AG10803 (cell line): ENCODE measurements at places on chromosomes 1 and 21.

DNA sequence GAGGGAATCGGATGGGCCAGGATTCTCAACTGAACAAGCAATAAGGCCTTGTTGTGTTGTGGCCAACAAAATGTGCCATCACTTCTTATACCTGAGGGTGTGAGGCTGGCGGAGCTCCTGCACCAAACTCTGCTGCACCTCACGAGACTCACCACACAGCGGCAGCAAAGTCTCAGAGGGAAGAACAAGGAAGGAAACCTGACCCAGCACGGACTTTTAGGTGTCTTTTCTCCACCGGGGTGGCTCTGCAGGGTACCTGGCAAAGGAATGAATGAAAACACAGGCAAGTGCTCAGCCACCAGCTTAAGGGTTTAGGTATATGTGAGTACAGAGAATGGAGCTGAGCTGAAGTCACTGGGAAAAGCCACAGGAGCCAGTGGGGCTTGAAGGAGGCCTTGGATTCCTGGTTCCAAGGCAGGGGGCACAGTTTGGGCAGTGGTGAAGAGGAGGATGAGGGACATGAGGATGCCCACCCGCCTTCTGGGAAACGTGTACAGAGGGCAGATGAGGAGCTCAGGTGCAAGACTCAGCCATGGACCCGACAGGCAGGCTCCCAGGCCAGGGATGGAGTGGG, 31.1 kb upstream of the HSD3B1 start:
- peak; percentile 19 for DNase-seq

DNA sequence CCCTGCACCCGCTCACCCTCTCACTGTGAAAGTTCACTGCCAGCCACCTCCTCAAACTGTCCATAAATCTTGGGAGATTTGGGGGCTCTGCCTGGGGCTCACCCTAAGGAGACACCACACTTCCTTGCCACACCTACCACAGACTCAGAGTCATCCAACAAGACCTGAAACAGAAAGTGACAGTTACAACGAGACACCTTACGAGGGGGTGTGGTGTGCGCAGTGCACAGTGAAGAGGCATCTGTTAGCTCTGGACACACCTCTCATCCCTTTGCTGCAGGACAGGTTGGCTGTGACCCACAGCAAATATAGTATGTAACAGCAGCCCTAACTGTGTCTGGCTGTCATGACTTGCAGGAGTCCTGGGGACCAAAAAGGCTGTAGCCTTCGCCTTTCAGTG, 190.2 kb downstream of the NR5A2 start:
- DNase-seq, result no peak

DNA sequence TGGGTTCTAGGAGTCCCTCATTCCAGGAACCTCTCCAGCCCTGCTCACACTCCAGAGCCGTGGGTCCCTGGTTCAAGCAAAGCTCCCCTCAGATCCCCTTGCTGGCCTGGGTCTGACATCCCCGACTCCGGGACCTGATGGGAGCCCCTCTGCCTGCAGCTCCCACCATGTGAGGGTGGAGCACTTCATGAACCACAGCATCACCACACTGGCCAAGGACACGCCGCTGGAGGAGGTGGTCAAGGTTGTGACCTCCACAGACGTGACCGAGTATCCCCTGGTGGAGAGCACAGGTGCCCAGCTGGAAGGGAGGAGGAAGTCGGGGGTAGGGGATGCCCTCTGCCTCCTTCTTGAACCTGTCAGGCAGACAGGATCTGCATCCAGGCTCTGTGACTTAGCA, 9.7 kb downstream of the CLCNKA start:
- DNase-seq, result no peak

DNA sequence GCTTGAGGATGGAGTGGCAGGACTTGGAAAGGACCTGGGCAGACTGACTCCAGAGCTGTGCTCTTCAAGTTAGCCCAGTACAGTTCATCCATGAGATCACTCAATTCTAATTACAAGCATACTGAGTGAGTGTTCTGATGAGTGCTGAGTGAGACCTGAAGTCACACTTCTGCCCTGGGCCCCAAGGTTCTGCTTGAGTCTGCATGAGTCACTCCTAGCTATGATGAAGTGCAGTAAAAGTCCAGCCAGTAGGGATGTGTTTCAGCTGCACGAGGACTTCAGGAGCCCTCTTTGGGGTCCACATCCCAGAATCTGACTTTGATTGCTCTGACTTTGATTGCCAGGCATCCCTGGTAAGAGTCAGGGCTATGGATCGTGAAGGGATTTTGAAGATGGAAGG, 35.8 kb downstream of the PLEKHA6 start:
- DNase-seq, result peak; percentile 58

DNA sequence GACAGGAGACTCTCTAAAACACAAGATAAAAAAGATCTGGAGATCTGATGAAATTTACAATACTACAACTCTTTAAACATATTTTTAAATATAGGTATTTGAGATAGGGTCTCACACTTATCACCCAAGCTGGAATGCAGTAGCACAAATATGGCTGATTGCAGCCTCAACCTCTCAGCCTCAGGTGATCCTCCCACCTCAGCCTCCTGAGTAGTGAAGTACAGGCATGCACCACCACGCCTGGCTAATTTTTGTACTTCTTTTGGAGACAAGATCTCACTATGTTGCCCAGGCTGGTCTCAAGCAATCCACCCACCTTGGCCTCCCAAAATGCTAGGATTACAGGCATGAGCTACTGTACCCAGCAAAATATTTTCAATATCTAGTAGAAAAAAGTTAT, 170.0 kb upstream of the NR5A2 start:
- DNase-seq, result no peak

DNA sequence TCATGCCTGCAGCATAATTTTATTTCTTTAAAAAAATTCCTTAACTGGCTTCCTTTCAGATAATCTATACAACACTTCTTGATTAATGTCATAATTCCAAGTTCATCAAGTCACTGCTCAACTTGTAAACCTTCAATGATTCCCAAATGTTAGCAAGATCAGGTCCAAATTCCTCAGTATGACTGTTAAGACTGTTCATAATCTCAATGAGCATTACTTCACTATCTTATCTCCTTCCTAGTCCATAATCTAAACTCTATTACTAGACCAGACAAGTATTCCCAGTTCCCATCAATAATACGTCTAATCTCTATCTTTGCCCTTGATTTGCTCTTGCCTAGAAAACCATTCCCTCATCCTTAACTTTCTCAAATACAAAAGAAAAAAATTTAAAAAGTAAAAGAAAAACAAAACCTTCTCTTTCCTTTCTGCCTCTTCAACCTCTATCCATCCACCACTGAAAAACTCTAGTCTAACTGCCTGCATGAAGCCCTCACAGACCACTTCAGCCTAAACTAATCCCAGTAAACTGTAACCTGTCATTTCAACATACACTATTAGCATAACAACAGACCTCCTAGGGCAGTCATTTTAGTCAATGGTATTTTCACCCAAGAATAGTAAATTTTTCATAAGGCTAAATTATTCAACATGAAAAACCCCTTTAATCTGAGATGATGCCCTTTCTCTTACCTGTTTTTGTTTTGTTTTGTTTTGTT, 15.5 kb downstream of the LUZP1 start:
- DNase-seq, result no peak

- DNase-seq, result peak; percentile 35
Measured at GRCh38 chr1:226736908-226737818, 1.9 kb downstream of the ITPKB start.

GRCh38 chr1:57192222-57192621, 226.4 kb upstream of the C8B start:
- no peak for DNase-seq

DNA sequence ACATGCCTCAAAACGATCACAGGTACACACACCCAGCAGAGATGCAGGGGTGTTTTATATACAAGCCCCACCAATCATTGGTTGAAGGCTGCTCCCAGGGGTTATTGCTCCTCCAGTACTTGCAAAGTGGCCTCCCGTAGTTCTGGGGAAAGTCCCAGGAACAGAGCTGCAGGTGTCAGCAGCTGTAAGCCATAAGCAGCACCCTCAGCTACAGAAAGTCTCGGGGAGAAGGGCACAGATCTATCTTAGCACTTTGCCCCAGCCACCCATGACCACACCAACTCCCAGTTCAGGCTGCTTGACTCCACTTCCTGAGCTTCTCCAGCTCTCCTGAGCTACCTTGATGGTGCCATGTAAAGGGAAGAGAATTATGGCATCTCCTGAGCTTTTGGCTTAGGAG, 222.7 kb upstream of the GJB5 start:
- no peak for DNase-seq

DNA sequence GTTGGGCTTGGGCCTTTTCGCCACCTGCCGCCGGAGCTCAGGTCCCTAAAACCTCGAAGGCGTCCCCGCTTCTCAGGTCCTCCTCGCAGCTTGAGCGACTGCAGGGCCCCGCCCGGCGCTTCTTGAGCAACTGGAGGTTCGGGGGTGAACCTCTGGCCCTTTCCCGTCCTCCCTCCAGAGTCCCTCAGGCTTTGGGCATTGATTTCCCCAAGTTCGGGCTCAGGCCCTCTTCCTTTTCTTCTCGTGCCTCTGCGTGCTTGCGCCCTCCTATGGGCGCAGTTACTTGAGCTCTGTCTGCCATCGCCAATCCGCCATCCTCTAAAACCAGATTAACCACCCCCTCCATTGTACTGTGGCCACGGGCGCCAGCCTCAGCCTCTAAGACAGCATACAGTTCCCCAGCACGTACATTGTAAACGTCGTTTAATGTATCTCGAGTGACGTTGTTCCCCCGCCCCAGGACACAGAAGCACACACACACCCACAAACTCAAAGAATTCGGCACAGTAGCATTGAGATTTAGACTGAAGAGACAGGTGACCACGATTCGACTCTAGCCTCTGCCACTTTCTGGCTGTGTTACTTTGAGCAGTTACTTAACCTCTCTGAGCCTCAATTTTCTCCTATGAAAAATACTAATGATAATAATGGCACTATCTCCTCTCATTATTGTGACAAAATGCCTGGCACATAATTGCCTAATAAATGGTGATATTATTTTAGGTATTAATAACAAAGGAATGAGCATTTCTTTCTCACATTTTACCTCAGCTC, 22.6 kb downstream of the BTG2 start:
- peak; percentile 49 for DNase-seq

- no peak for DNase-seq
Measured at GRCh38 chr21:17548262-17548661, 35.4 kb downstream of the CXADR start.

GRCh38 chr1:65174585-65174984, 26.6 kb downstream of the AK4 start:
- DNase-seq, result peak; percentile 97

DNA sequence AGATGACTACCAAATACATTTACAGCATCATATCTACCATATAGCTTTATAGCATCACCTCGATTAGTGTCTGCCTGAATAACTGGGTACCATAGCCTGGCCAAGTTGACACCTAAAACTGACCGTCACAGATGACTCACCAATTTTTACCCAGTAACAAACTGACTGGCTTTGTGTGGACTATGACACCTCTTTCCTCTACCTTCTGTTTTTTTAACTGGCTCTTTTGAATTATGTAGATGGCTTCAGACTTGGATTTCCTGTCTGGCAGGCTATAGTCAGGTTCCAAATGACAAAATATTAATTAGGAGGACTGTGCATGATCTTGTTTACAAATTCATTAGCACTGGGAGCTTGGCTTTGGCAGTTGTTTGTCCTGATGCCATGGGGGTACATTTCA, 360.3 kb downstream of the TGFB2 start:
- DNase-seq, result no peak

DNA sequence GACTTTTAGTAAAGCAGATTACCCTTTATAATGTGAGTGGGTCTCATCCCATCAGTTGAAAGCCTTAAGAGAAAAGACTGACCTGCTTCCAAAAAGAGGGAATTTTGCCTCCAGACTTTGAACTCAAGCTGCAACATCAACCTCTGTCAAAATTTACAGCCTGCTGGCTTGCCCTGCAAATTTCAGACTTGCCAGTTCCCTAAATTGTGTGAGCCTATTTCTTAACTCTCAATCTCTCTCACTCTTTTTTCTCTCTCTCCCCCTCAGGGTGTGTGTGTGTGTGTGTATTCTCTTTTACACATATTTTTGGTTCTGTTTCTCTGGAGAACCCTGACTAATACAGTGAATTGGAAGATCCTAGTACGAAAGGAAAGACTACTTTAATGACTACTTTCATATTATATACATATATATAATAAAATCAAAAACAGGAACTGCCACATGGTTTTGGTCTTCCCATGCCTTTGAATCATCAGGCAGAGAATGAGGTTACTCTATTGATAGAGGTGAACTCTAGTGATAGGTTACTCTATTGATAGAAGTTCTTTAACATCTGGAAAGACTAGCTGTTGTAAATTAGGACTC, 6.4 kb downstream of the OR2C3 start:
- no peak for DNase-seq

DNA sequence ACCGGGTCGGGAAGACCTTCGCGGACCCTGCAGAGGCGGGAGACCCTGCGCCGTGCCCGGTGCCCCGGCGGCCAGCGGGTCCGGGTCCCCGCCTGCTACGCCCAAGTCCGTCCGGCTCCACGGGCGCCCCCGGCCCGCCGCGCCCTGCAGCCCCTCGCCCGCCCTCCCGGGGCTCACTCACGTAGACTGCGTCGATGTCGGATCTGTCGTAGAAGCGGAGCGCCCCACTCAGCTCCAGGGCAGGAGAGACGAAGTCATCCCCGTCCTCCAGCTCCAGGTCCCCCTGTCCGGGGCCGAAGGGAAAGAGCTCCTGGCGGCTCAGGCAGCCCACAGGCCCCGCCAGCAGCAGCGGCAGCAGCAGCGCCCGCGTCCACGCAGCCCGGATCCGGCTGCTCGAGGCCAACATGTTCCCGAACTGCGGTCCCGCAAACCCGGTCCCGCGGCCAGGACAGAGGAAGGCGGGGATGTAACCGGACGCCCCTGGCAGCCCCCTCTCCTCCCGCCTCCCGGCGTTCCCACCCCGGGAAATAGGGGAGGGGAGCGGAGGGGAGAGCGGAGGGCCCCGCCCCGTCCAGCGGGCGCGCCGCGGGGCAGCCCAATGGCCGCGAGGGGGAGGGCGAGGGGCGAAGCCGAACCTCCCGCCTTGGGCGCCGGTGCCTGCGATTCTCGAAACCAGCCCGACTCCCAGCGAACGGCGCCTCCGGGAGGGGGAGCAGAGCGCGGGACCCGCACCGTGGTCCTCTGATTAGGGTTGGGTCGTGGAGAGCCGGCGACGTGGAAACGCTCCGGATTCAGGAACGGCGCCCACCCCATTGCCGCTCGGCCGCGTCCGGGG, at the start of gene NID1:
NID1 (minus strand) TSS at position 417 of the 835 bp plus-strand sequence; CDS start at position 406, 11 bp downstream.
- DNase-seq, result peak; percentile 73

- DNase-seq, result no peak
Measured at GRCh38 chr1:220491891-220492290, 36.0 kb upstream of the MARK1 start.
